ENCODE measurements at places on chromosomes 11 and 22.
A peak's percentile ranks its signal among the peaks of the same experiment; 100 is the strongest.

GRCh38 chr11:88404391-88404790 is 66.9 kb upstream of the CTSC start:
- ATAC-seq = peak; percentile 49

DNA sequence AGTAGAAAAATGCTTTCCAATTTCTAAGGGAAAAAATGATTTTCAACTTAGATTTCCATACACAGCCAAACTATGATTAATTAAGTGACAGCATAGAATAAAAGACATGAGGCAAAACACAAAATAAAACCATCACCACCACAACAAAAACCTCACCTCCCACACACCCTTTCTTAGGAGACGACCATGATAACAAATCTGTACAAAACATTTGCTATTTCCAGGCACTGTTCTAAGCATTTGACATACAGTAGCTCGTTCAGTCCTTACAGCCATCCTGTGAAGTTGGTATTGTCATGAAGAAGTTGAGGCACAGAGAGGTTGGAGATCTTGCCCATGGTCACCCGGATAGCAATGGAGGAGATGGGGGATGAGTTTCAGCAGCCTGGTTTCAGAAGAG is 8.7 kb downstream of the SPI1 start:
- no peak for ATAC-seq

GRCh38 chr11:1082728-1083620 is 8.3 kb downstream of the MUC2 start:
- peak; percentile 14 for ATAC-seq

- ATAC-seq = no peak
Measured at GRCh38 chr11:111463276-111463675, 48.9 kb downstream of the BTG4 start.

GRCh38 chr11:131662317-131662972 is 292.0 kb downstream of the NTM start:
- ATAC-seq = no peak

- ATAC-seq = no peak
Measured at GRCh38 chr11:13341026-13341425, 63.4 kb downstream of the BMAL1 start.

DNA sequence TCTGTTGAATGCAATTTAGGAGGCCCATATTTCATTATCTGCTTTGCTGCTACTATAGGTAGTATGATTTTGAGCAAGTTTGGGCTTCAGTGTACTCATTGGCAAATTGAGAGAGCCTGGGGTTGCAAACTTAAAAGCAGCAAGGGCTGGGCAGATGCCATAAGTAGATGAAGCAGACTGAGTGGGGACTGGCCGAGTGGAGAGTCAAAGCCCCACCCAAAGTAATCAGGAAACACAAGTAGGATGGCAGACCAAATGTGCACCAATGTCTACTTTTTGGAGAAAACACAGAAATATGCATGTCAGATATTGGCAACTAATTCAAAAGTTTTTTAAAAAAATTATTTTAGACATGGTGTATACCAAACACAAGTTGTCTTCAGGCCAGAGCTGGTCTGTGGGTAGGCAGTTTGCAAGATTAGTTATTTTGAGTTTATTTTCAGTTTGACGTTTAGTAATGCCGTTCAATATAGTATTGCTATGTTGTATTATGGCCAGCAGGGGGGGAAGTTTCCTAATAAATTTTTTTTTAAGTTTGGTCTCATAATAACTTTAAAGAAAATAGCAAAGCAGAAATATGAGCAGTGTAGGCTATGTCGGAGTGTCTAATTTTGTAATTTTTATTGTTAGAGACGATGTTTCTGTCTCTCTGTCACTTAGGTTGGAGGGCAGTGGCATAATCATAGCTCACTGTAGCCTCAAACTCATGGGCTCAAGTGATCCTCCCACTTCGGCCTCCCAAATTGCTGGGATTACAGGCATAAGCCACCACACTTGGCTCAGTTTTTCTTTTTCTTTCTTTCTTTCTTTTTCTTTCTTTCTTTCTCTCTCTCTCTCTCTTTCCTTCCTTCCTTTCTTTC is 105.1 kb downstream of the HIPK3 start:
- ATAC-seq = peak; percentile 77

DNA sequence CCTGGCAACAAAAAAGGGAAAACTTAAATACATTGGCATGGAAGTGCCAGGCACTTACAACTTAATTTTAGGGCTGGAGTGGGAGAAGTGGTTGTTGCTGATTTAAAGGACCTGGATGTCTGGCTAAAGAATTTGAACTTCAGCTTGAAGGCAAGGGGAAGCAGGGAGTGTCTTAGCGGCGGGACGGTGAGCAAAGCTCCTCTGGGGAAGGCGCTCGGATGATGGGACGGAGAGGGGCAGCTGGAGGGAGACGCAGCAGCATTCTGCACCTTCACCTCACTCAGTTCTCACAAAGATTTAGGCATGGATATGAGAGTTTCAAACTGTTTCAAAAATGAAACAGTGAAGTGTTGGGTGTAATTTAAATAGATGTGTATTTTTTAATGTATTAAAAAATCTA is 967.1 kb downstream of the BRD1 start:
- ATAC-seq = no peak

DNA sequence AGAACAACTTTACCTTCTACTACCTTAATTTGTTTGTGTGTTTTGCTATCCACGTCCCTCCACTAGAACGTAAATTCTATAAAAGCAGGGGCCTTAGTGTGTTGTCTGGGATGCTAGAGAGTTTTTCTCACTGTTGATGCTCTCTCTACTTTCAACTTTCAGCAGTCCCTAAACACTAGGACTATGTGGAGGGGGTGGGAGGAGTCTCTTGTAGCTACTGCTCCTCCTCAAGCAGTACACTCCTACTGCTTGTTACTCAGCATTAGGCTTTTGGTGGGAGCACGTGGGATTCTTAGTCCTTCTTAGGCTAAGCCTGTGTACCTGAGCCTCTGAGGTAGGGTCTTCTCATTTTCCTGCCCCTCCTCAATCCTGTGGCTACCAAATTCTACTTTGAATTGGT is 56.3 kb downstream of the ARHGAP20 start:
- no peak for ATAC-seq

GRCh38 chr11:20037396-20038153 is 122.7 kb downstream of the DBX1 start:
- ATAC-seq = no peak

DNA sequence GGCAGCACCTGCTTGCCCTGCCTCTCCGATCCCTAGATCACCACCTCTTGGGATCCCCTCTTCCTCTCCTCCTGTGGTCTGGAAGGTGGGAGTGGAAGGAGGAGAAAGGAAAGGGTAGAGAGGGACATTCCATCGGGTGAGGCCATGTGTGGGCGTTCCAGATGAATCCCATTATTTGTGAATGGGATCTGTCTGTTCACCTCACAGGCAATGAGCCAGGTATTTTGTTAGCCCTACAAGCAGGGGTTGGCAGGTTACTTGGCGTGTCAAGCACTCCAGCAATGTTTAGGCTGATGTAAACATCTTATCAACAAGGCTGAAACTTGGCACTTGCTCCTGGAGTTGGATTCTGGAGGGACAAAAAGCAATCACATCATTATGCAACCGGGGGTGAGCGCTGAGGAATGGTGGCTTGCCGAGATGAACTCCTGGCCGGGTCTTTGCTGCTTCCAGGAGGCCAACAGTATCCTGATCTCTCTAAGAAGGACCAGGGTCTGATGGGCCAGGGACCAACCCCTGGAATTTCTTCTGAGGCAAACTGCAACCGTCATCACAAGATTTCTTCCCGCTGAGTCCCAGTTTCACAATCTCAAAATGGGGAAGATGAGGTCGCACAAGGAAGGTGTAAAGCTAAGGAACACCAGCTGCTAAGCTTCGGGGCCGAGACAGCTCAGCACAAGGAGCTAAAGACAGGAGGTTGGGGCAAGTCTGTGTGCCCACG is 7.8 kb downstream of the ADAMTS8 start:
- no peak for ATAC-seq
